ENCODE measurements at places on chromosomes 6 and 20.
A peak's percentile ranks its signal among the peaks of the same experiment; 100 is the strongest.

- no peak for DNase-seq
Measured at GRCh38 chr6:131427434-131428058, 145.5 kb upstream of the ARG1 start.

DNA sequence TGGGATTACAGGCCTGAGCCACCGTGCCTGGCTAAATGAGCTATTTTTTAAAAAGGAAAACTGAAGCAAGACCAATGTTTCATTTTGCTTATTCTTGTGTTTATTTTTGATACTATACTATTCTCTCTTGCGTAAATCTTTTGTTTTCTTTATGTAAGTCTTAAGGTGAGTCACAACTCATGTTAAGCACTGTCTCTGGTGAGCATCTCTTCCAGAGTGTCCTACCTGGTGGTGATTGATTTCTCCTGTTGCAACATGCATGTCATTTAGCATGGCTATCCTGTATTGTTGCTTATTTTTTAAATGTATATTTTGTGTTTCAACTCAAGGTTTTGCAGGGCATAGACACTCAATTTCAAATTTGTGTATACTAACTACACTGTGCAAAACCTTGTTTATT lies 336.0 kb downstream of the RFPL4B start:
- DNase-seq = no peak

- peak; percentile 68 for DNase-seq
Measured at GRCh38 chr20:1469925-1470571, 3.4 kb upstream of the NSFL1C start.

DNA sequence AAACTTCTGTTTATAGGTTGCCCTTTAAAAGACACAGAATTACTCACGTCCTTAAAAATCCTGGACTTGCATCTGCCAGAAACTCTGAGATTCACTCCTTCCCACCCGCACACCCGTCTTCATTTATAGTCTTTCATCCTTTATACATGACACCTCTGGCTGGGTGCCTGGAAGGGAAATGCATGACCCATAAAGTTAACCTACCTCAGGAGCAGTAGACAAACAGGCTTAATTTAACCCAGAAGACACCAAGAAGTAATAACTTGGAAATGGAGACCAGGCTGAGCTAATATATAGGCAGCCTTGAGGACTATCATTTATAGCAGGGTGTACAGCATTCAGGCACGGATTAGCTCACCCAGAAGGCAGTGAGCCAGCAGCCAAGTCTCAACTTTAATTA lies 429.0 kb upstream of the NRSN1 start:
- no peak for DNase-seq

DNA sequence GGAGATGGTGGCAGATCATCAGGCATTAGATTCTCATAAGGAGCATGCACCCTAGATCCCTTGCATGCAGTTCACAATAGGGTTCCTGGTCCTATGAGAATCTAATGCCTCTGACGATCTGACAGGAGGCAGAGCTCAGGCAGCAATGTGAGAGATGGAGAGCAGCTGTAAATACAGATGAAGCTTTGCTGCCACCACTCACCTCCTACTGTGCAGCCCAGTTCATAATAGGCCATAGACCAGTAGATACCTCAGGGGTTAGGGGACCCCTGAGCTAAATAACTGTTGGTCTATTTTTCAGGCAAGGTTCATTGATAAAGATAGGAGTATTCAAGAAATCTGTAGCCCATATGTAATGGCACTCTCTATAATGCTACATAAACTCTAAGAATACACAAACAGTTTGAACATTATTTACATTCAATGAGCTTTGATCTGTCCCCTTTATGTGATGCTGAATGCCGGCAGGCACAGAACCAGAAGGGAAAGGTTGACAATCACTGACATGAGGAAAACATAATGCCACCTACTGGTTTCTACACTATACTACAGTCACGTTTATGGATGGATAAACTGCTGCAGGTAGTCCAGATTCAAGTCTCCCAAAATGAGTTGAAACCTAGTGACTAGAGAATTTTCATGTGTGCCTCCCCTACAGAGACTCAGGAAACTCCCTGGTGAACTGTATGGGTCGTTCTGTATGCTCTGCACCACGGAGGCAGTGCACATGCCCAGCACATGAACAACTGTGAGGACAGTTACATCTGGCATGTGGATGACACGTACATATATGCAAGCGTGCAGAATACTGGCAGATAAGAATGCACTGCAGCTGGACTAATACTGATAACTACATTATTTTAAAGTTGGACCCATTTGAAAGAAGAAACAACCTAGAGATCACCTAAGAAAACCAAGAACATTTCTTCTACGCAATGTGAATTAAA lies 72.0 kb downstream of the DST start:
- DNase-seq = no peak

DNA sequence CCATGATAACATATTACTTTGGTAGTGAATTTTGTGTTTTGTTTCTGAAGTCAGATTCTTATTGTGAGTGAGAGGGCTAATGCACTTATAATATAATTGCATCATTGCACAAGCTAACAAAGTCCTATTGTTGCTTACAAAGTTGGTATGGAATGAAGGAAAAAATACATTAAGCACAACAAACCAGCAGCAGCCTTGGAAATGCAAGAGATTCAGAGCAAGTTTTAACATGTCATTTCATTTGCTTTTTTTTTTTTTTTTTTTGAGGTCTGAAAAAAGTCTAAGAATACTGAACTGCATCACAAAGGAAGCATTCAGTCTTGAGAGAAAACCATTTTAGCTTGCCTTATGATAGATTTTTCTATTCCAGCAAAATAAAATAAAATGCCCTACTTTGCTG lies 57.6 kb downstream of the PLCB4 start:
- DNase-seq = no peak

DNA sequence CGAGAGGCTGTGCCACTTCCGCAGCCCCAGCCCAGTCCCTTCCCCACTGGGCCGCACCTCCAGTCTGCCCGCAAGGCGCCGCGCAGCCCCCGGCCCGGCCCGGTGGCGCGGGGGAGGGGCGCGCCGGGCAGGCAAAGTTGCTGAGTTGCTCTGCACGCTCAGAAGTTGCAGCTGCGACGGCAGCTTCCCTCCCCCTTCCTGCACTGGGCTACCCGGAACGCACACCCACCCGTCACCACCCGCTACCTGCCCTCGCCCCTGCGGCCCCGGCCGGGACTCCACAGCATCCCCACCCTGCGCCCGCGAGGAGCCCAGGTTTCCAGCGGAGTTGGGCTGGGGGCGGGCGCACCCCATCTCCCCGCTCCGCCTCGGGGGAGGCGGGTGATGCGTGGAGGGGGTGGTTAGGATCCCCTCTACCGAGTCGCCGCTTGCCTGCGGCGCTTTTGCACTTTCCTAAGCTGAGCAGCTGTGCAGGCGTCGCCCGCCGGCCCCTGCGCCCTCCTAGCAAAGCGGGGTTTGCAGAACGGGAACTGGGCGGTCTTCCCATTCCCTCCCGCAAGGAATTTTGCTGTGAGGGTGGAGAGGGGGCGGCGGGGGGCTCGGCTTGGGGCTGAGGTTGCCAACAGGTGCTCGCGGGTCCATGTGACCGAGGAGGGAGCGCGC lies 55.9 kb upstream of the RREB1 start:
- DNase-seq = peak; percentile 64

DNA sequence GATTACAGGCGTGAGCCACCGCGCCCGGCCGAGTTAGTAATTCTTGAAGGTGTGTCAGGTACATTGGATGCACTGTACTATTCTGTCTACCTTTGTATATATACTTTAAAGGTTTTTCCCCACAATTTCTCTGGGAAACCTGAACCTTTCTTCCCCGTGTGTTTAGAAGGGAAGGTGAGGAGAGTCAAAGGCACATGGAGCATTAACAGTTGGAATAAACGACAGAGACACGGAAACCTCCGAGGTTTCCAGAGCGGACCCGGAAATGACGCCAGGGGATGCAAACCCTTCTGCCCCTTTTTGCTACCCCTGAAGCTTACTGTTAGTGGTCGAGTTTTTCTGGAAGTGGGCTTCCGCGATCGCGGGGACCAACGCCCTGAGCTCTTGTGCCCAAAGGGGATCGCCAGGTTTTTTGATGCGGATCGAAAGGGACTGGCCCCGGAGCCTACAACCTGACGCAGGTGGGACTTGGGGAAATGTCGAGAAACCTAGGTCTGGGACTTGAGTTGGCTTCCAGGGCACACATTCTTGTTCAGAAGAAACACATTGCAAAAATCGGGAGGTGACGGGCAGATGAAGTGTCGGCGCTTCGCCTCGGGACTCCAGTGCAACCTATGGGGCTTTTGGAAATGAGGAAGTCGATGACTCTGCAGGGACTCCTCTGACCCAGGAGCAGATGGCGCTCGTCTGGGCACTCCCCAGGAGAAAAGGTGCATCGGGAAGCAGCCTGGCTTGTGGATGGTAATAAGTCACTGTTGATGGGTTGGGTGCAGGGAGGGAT lies 218.2 kb downstream of the OR2B2 start:
- DNase-seq = no peak

DNA sequence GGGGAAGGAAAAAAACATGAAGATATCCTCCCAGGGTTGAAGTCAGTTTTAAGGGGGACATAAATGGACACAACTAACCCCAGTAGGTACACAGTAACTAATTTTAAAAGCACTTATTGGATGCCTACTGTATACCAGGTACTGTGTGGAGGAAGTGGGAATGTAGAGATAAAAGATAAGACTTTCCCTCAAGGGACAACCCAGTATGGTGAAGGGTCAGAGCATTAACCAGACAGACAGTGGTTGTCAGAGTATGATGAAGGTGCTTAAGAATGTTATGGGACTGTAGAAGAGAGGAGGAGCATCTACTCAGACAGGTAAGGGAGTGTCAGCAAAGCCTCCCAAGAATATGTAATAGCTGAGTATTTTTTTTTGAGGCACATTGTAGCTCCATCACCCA lies 906 bp downstream of the ABCF1 start:
- DNase-seq = no peak

DNA sequence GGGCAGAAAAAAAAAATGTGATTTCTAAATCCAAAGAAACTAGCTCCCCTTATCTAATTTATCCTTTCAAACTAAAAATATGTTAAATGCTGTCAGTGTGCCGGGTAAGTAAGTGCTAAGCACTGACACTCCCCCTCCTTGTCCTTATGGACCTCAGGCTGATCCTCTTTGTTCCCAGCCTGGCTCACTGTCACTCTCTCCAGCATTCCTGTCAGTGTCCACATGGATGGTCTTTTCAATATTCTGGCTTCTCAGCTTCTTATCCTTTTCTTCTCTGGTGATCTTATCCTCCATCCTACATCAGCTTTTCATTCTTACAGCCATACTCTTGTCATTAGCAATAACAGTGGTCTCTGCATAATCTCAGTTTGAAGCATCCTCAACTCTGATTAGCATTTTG lies 55.0 kb downstream of the BCKDHB start:
- no peak for DNase-seq

DNA sequence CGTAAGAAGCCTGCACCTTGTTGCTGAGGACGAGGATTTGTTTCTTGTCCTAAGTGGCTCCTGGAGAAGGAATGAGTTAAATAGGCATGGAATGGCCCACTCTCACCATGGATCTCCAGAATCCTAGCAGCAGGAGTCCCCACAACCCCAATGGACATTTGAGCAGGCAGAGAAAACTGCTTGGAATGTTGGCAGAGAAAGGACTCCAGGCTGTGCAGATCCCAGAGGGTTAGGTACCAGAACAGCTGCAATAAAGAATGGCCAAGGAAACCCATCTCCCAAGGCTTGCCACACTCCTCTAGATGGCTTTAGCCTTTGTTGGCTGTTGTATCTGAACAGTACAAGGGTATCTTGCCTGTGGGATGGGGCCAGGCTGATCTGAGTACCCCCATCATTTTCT lies 1415.7 kb upstream of the ADGRB3 start:
- no peak for DNase-seq

DNA sequence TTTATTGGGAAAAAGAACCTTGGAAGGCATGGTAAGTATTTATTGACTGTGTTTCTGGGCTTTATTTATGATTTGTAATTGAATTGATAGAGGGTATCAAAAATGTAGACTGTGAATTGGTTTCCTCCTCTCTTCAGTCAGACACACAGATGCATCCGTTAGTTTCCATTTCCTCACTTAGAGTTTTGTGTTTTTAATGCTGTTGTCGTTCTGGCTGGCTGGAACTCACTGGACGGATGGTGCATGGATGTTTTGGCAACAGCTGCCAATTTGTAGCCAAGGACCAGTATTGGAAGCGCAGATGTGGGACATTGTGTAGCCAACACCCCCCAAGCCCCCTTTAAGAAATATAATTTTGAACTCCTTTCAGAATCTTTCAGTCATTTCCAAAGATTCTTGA lies 134.5 kb downstream of the JARID2 start:
- no peak for DNase-seq

- DNase-seq = no peak
Measured at GRCh38 chr20:62368976-62369814, 2.1 kb upstream of the LAMA5 start.

DNA sequence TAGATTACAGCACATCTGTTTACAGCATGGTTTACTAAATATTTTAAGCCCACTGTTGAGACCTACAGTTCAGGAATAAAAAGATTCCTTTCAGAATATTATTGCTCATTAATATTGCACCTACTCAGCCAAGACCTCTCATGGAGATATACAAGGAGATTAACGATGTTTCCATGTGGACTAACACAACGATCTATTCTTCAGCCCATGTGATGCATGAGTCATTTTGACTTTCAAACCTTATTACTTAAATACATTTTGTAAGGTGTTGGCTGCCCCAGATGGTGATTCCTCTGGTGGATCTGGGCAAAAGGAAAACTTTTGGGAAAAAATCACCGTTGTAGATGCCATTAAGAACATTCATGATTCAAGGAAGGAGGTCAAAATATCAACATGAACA lies 48.0 kb upstream of the SDHAF4 start:
- no peak for DNase-seq

- no peak for DNase-seq
Measured at GRCh38 chr20:227439-228105, 514 bp downstream of the DEFB129 start.

GRCh38 chr6:117504478-117505144 lies 22.1 kb downstream of the DCBLD1 start:
- DNase-seq = no peak

- DNase-seq = no peak
Measured at GRCh38 chr6:3768502-3768901, 17.0 kb upstream of the PXDC1 start.

DNA sequence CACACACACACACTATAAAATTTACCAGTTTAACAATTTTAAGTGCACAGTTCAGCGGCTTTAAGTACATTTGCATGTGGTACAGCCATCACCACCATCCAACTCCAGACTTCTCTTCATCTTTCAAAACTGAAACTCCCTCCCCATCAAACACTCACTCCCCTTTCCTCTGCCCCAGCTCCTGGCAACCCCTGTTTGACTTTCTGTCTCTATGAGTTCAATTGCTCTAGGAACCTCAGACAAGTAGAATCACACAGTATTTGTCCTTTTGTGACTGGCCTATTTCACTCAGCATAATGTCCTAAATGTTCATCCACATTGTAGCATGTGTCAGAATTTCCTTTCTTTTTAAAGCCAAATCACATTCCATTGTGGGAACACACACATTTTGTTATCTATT lies 302.8 kb upstream of the FOXQ1 start:
- no peak for DNase-seq

GRCh38 chr6:154510144-154510905 lies at the start of gene CNKSR3:
CNKSR3 (minus strand) TSS chr6:154510685; CDS start chr6:154510114, 571 bp downstream.
- peak; percentile 84 for DNase-seq

GRCh38 chr6:150145427-150145826 lies 2.6 kb downstream of the PPP1R14C start:
- DNase-seq = no peak

Measured in heart right ventricle (tissue), 16 donors.